SK-MEL-5 (cell line): ENCODE measurements at places on chromosomes 16 and 17.
A peak's percentile ranks its signal among the peaks of the same experiment; 100 is the strongest.

GRCh38 chr17:74055508-74056160 is 147.8 kb upstream of the RPL38 start:
- no peak for DNase-seq

- DNase-seq = no peak
These were observed 388.8 kb downstream of the ZFHX3 start for GRCh38 chr16:72658888-72659717.

DNA sequence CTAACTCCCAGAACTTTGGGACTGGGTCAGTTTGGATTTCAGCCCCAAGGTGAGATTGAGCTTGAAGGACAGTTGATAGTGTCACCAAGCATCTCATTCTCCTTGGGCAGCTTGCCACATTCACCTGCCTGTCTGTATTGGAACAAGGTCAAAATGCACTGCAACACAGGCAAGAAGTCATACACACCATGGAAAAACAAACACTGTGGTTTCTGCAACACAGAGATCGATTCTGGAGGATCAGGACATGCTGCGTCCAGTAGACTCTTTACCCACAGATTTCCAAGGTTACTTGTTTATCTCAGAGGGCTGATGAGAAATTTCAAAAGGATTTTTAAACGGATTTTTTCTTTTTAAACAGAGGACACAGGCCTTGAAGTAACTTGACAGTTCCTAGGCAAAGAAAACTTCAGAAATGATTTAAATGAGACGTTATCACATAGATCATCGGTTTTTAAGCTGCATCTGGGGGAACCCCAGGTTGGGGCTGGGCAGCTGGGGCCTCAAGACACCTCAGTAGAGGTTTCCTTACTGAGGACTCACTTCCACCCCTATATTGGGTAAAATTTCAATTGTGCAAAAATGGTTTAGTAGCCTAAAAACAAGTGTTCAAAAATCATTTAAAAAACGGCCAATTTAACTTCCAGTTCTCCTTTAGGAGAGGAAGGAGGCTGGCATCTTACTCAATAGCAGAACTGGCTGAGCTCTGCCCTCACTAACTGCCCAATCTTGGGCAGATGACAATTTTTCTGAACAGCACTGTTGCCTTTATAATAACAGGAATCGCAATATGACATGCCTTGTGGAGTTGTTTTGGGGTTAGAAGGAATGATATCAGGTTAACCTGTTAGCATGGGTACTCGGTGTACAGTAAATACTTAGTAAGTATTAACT is 299.3 kb downstream of the XYLT1 start:
- no peak for DNase-seq

DNA sequence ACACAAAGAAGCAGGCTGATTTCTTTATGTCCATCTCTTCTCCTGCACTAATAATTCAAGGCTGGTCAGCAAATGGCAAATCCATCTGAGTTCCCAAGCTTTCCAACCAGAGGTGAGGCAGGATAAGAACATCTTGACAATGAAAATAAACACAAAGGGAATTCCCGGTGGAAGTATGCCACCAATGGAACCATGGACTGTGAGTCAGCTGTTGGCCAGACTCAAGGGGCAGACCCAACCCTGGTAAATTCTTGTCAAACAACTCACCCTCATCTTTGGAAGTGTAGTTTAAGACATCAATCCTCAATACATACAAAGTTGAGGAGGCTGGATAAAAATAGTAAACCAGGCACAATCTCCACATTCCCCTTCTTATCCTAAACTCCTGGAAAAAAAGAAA is 74.3 kb upstream of the CES5A start:
- DNase-seq = no peak

DNA sequence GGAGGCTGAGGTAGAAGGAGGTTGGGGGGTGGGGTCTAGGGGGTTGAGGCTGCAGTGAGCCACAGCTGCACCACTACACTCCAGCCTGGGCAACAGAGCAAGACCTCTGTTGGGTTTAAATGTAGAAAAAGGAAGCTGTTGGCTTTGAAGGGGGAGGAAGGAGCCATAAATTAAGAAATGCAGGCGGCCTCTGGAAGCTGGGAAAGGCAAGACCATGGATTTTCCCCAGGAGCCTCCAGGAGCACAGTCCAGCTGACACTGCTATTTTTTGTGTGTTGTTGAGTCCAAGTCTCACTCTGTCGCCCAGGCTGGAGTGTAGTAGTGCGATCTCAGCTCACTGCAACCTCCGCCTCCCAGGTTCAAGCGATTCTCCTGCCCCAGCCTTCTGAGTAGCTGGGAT is 15.9 kb downstream of the LITAF start:
- DNase-seq = no peak

DNA sequence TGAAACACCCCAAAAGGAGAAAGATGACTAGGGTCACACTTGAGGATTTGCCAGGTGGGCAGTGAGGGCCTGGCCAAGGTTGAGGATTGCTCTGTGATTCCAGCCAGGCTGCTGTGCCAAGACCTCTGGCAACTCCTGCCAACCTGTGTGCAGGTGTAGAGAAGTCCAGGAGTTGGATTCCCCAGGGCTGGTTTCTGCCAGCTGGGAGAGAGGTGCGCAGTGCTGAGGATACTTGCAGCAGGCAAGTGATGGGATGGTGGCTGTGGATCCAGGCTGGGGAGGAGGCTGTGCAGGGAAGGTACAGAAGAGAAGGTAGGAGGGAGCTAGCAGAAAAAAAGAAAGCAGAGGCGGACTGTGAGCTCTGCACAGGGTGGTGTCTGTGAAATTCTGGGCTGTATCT is 6.6 kb downstream of the RIPOR1 start:
- DNase-seq = no peak

DNA sequence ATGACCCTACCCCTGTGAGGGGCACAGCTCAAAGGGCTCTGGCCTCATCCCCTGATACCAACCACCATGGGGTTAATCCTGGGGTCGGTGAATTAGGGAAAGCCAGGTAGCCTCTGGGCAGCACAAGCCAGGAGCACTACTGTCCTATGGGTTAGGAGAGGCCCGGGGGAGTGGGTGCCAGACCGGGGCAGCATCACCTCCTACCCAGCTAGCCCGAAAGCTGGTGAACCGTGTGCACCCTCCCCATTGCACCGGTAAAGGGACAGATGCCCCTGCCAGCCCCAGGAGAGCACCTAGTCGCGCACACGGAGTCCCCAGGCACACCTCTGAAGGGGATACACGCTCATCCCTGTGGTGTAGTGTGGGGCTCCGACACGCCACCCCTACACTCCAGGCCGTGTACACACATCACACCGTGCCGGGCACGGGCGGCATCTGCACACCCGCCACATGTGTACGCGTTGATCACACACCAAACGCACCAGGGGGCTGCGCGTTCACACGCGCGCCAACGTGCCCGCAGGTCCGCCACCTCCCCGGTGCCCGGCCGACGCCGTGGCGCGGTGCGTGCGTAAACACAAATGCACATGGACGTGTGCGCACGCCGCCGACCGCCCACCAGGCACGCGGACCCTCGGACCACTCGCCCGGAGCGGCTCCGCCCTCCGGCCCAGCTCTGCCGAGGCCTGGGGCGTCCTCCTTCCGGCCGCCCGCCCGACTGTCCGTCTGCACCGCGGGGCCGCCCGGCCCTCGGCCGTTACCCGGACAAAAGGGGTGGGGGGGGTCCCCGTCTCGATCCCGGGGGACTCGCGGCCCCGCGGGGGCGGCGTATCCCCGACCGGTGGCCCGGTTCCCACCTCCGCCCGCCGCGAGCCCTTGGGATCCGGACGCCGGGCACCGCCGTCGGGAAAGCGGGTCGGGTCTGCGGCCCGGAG is 785 bp downstream of the UBALD1 start:
- DNase-seq = peak; percentile 14

GRCh38 chr16:58338205-58338604 is 43.4 kb upstream of the PRSS54 start:
- DNase-seq = no peak

DNA sequence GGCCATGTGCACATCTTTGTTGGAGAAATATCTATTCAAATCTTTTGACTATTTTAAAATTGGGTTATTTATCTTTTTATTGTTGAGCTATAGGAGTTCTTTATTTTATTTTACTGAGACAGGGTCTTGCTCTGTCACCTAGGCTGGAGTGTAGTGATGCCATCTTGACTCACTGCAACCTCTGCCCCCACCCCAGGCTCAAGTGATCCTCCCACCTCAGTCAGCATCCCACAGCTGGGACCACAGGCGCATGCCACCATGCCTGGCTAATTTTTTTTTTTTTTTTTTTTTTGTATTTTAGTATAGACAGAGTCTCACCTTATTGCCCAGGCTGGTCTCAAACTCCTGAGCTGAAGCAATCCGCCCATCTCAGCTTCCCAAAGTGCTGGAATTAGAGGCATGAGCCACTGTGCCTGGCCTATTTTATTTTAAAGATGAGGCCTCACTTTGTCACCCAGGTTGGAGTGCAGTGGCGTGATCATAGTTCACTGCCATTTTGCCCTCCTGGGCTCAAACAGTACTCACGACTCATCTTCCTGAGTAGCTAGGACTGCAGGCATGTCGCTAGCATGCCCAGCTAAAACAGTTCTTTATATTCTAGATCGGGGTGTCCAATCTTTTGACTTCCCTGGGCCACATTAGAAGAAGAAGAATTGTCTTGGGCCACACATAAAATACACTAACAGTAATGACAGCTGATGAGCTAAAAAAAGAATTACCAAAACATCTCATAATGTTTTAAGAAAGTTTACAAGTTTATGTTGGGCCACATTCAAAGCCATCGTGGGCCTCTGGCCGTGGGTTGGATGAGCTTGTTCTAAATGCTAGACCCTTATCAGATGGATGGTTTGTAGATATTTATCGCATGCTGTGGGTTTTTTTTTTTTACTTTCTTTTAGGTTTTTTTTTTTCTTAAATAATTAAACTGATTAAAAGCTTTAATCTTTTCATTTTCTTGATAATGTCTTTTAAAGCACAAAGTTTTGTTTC is 13.7 kb downstream of the TENT4B start:
- no peak for DNase-seq

DNA sequence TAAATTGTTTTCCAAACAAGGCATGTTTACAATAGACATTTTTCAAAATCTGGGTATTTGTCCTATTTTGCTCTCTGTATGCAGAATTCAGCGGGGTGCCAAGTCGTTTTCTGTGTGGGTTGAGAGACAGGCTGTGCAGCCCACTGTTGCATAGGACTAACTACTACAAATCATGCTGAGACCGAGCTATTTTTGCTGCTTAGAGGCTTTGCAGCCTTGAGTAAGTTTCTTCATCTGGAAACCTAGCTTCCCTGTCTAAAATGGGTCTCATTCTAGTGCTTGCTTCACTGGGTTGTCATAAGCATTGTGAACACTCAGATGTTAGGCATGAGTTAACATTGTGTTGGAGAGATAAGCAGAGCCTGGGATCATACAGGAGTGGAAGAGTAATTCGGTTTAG is 1.3 kb downstream of the PRPSAP2 start:
- no peak for DNase-seq

- no peak for DNase-seq
These were observed 42.6 kb upstream of the CHMP6 start for GRCh38 chr17:80948976-80949450.

DNA sequence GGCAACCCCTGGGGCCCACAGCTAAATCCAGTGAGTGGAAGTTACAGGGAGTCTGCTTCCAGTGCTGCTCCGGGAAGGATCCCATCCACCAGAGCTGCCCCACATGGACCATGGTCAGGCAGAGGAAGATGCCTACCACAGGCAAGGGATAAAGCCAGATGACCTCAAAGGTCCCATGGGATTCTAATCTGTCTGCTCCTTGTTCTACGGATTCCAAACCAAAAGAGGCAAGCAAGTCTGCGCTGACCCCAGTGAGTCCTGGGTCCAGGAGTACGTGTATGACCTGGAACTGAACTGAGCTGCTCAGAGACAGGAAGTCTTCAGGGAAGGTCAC is 1.4 kb downstream of the CCL4L2 start:
- no peak for DNase-seq

- no peak for DNase-seq
These were observed 173.1 kb downstream of the PARN start for GRCh38 chr16:14456793-14457481.

DNA sequence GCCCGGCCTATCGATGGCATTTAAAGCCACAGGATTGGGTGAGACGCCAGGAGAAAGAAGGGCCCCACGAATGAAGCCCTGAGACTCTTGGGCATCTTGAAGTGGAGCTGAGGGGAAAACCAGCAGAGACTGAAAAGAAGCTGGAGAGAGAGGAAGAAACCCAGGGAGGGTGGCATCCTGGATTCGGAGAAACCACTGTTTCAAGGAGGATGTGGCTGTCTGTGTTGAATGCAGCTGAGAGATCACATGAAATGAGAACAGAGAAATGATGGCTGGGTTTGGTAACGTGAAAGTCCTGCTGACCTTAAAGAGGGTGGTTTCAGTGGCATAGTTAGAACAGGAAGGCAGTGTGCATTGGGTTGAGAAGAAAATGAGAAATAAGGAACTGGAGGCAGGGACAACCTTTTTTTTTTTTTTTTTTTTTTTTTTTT is 3.8 kb downstream of the TNFSF12 start:
- DNase-seq = peak; percentile 71

- DNase-seq = no peak
These were observed 23.4 kb upstream of the SKAP1 start for GRCh38 chr17:48453447-48453846.

GRCh38 chr16:84816485-84816884 is 3.3 kb upstream of the CRISPLD2 start:
- no peak for DNase-seq

DNA sequence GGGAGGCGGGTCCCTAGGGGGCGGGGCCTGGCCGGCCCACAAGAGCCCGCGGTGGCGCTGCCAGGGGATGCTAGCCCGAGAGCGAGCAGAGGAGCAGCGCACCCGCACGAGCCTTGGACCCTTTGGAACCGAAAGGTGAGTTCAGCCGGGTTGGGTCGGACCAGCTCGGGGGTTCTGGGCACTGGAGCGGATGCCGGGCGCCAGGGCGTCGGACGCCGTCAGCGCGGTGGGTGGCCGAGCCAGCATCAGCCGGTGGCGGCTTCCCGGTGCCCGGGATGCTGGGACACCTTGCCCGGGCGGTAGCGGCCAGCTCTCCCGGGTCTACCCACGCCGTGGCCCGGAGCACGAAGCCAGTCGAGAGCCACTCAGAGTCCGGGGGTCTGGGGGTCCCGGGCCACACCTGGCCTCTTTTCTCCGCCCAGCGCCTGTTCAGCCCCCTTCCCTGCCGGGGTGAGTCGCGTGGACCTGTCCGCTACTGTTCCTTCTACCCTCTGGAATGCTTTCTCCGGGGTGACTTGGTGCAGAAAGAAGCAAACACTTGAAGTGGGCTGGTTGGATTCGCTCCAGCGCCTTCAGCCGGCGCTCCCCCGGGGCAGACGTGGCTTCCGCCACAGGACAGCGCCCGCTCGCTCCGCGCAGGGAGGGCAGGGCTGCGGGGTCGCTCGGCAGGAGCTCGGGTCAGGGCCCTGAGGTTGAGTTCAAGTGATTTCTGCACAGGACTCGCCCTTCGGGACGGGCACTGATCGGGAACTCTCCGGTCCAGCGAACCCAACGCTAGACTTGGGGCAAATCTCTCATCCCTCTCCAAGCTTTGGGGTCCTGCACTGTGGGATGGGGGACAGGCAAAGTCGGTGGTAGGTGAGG is at the start of gene SCNN1G:
Gene SCNN1G, plus strand, starts transcription at position 67 of the 864 bp plus-strand sequence. CDS start 3,527 bp downstream, outside the sequence.
- DNase-seq = no peak

- no peak for DNase-seq
These were observed 1.2 kb downstream of the PRPF8 start for GRCh38 chr17:1683459-1683858.

GRCh38 chr16:68229431-68230175 is 6.3 kb downstream of the ESRP2 start:
- DNase-seq = peak; percentile 70
